ENCODE measurements at places on chromosomes 13 and 19.

DNA sequence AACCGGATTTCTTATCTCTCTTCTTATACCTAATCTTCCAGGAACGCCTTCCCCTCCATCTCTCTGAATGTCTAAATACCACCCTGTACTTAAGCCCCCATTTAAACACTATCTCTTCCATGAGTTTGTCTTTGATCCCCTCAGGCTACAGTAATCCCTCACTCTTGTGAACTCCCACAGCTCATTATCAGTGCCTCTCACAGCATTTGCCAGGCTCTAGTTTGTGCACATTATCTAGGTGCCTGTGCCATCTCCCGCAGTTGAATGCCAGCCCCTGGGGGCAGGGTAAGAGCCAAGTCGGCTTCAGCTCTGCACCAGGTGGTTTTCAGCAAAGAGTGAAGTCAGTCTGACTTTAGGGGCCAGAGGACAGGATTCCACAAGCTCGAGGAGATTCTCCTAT lies 71.4 kb downstream of the FREM2 start:
- DNase-seq = no peak

DNA sequence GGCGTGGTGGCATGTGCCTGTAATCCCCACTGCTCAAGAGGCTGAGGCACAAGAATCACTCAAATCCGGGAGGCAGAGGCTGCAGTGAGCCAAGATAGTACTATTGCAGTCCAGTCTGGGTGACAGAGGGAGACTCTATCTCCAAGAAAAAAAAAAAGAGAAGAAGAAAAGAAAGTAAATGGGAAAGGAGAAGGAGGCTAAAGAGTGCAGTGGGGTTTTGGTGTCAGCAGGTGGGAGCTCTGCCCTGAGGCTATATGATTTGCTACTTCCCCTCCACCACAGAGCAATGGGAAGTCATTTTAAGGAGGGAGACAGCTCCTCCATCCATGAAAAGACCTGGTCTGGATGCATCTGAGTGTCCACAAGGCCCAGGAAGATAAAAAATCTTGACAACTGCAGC lies 23.1 kb downstream of the UNC13A start:
- DNase-seq = no peak

DNA sequence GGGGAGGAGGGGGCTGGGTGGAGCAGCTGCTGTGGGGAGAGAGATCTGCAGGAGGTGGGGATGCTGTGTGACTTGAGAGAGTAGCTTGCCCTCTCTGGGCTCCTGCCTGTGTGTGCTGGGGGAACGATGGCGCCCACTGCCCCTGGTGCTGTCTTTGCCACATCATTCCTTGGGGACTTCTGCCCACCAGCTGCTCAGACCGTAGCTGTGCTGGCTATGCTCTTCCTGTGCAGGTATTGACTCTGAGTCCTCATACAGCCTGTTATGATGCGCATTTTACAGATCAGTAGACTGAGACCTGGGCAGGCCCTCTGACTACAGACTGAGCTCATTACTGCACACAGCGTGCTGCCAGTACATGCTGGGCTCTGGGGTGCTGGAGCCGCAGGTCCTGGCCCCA lies 51.1 kb downstream of the DNM2 start:
- DNase-seq = no peak

DNA sequence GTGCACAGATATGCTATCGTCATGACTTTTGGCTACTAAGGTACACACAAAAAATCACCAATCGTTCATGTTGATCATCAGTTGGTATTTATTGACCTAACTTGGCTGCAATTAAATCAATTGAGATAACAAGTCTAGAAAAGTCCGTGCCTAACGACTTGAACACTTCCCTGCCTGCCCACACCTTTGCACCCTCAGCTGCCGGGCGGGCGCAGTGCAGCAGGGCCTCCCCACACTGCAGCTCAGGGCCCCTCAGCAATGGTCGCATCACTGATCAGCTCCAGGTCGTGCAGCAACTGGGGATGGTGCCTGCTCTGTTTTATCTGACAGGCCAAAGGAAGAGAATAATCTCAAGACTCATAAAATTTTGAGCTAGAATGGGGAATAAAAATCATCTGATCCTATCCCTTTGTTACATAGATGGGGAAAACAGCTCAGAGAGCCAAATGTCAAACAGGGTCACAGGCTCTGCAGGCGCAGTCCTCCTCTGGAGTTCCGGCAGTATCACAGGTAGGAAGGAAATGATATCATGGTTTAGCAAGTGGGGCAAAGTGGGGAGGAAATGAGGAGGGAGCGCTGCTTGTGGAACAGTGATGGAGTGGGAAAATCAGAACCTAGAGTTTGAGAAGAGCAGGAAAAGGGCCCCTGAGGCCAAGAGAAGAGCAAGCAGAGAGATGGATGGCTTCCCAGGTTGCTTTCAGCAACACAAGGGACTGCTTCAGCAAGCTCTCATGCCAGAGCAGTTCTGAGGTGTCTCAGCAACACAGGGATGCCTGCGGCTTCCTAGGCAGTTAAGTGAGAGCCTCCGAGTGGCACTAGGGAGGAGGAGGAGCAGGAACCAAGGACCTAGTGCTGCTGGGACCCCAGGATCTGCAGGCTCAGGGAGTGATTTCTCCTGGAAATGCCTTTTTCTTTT lies 57.5 kb downstream of the SLC7A1 start:
- no peak for DNase-seq

DNA sequence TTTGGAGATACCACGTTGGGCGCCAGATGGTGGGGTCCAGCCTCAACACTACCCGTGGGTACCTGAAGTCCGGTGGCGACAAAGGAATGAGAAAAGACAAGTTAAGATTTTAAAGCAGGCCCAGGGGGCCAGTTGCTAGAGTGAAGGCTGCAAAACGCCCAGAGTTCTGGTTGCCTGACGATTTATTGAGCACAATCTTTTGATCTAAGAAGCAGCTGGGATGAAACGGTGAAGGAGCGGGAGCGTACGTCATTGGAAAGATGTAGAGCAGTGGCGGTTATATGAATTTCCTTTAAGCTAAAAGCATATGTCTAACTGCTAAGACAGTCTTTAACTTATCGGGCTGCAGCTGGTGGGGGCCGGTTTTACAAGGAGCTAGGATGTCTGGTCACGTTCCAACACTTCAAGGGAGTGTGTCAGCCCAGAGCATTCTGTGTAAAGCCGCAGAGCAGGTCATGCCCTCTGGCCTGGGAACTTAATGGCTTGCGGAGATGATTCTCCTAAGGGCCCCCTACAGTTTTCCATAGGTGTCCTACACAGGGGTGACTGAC lies 28.9 kb upstream of the EVI5L start:
- no peak for DNase-seq

DNA sequence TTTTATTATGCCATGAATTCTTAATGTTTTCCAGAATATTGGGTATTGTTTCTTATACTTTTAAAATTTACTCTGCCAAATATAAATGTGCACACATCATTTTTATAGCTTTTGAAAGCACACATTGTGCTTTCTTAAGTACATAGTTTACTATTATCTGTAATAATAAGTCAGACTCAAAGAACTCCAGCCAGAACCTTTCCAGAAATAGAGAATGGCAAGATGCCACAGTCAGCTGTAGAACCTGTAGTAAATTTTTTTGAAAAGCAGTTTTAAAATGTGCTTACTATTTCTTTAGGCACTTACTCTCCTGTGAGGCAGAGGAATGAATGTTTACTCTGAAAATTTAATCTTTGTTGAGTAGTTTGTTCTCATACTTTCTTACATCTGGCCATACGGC lies 1287.1 kb downstream of the PCDH9 start:
- no peak for DNase-seq

All from globus pallidus (tissue), 1 donor.